ENCODE measurements at places on chromosomes 12 and 14.
A peak's percentile ranks its signal among the peaks of the same experiment; 100 is the strongest.

DNA sequence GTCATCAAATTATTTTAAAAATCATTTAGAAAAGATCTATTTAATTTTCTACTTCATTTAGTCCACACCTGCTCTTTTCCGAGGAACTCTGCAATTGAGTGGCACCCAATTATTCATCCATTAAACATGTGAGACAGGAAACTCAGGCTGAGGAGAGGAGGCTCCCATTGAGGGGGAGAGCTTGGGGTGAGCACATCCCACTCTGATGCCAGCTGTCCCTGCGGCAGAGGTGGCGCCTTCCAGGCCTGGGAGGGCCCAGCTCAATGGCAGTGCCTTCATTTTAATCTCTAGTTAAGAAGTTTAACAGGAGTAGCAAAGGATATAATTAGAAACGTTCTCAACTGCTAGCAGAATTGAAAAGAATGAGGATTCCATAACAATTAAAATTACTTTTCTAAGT, 92.0 kb downstream of the ITPR2 start:
- no peak for DNase-seq

DNA sequence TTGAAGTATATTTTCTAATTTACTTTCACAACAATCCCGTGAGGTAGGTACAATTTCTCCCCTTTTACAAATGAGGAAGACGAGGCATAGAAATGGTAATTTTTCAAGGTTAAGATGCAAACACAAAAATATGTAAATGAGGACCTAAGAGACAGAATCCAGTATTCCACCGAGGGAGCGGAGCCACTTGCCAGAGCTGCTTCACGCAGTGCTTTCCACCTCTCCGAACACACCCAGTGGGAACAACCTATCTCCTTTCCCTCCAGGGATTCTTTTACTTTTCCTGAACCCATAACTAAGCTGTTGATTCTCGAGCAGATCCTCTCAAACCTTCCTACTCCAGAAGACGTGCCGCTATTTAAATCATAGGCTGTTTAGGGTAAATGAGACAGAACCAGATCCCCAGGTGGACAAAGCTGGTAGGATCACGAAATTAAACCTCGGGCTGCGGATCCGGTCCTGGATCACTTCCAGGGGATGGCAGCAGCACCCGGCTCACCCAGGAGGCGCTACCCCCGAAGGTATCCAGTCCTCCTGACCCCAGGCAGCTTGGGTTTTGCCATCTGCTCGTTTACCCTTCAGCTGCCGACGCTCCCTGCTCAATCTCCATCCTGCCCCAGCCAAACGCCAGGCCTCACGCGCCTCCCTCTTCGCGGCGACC, 1.5 kb downstream of the DDHD1 start:
- peak; percentile 45 for DNase-seq

DNA sequence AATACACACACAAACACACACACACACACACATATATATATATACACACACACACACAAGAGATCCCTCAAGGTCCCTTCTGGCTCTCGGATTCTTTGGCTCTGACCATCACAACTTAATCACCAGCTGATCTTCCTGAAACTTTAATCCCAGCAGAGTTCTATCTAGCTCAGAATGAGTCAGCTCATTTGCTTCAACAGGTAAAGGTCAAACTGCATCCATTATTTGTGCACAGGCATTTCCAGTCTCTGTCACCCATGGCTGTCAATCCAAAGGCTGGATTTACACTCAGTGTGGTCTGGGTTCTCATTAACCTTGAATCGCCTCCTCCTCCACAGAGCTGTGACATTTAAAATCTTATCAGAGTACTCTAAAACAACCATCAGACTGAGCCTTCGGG, 113.3 kb upstream of the TMPO start:
- no peak for DNase-seq

- peak; percentile 38 for DNase-seq
Measured at GRCh38 chr14:54673193-54674045, 106.5 kb downstream of the SAMD4A start.

- peak; percentile 84 for DNase-seq
Measured at GRCh38 chr12:1083889-1084262, 92.9 kb downstream of the ERC1 start.

GRCh38 chr14:85701763-85702162, 171.8 kb downstream of the FLRT2 start:
- DNase-seq: no peak

DNA sequence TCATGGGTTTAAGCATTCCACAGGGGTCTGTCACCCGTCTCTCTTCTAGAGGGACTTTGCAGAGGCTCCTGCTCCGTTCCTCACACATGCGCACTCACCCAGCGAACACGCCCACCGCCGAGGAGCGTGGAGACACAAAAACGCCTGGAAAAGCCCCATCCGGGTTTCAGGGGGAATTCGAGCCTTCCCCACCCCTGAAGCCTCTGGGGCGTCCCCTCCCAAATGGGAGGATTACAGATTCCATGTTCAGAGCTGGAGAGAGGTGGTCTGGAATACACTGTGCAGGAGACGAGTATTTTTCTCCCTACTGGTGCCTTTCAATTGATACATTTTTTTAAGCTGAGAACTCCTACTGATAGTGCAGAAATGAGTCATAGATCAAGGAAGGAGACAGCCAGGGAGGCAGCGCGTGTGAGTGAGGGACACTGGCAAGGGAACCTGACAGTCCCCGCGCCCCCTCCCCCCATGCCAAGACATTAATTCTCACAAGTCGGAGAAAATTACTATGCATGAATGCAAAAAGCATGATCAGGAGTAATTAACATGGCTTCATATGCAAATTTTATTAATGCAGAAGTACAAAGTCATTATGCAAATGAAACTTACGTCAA, 36.9 kb downstream of the BCL11B start:
- DNase-seq: no peak

DNA sequence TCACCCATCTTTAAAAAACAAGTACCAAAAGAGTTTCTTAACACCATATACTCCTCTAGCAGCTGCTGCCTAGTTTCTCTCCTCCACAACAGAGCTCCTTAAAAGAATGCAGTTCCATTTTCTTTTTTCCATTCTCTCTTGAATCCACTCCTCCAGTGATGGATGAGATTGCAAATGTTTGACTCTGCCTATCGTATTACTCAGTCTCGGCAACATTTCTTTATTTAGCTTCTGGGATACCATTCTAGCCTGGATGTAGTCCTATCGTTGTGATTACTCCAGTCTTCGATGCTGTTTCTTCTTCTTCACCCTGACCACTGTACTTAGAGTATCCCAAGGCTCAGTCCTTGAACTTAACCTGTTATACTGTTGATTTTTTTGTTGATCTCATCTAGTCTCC, 30.8 kb downstream of the CAND1 start:
- no peak for DNase-seq

DNA sequence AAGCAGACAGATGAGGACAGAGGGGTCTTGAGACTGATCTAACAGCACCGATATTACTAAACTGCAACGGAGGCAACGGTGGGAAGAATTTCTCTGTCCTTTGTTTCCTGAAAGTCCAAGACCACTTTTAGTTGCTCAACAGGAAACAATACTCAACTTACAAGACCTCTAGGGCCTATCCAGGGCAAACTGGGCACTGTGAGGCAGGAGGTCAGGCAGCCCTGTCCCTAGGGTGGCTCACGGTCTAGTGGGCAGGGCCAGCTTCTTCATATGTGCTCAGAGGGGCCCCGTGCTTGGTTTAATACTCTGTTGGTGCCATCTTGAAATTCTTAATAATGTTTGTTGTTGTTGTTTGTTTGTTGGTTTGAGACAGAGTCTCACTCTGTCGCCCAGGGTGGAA, 14.2 kb downstream of the SSH1 start:
- no peak for DNase-seq

GRCh38 chr12:96136725-96137378, 57.3 kb upstream of the ELK3 start:
- no peak for DNase-seq

DNA sequence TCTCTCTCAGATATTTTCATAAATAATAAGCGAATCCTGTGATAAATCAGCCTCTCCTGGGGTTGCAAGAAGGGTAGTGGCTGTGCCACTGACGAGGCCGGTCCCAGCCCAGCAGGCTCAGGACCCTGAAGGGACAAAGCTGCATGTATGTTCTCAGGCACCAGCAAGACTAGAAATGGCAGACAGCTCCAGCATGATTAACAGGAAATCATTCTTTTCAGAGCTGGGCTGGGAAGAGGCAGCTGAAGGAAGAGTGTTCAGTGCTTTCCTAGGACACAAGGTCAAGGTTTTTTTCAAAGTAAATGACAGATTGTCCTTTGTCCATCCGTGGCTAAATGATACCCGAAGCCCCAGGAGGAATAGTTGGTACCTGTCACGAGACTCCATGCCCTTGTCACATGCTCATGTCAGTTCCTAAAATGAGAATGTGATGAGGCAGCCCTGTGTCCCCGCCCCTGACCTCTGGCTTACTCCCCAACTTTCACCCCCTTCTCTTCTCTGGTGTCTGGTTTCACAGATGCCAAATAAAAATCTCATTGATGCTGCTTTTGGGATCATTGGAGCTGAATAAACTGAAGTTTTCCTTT, 65.1 kb downstream of the PPP1R36 start:
- no peak for DNase-seq

DNA sequence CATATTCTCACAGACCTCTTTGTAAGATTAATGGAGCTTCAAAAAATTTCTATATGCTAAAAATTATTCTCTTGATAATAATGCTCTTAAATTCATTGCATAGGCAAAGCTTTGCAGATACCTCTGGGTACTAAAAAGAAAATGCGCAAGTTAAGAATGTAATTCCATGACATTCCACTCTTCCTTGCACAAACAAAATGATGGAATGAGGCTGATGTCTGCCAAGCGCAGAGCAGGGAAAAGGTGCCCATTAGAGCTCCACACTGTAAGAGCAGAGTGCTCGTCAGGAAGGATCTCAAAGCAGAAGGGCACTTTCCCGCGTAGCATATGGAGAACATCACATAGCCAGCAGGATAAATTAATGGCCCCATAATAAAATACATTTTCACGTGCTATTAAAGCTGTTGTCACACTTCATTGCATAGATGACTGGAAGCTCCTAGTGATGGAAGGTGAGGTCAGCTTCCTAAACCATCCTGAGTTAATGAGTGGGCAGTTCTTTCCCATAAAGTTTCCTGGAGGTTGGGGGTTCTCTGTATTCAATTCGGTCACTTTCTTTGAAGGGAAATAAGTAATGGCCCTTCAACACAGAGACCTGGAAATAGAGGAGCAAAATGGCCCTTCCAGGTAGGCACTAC, 1058.9 kb downstream of the GALC start:
- DNase-seq: no peak

DNA sequence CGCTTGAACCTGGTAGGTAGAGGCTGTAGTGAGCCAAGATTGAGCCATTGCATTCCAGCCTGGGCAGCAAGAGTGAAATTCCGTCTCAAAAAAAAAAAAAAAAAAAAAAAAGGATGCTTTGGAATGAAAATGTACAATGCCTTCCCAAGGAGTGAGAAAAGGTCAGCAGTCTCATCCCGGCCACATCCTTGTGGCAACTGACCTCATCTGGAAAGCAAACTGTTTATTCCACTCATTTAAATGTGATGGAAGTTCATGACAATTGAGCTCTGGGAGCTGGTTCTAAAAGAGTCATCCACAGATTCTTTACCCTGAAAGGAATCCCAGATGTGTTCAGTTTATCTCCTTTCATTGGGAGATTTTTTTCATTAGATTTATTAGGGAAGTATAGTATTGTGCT, 19.4 kb upstream of the LIMA1 start:
- no peak for DNase-seq

GRCh38 chr12:61987173-61987572, 273.0 kb upstream of the USP15 start:
- no peak for DNase-seq

- no peak for DNase-seq
Measured at GRCh38 chr12:120101617-120102016, 14.9 kb downstream of the RAB35 start.

GRCh38 chr14:96762650-96763049, 34.5 kb upstream of the VRK1 start:
- peak; percentile 76 for DNase-seq

- no peak for DNase-seq
Measured at GRCh38 chr14:51228890-51229289, 11.2 kb upstream of the TMX1 start.

DNA sequence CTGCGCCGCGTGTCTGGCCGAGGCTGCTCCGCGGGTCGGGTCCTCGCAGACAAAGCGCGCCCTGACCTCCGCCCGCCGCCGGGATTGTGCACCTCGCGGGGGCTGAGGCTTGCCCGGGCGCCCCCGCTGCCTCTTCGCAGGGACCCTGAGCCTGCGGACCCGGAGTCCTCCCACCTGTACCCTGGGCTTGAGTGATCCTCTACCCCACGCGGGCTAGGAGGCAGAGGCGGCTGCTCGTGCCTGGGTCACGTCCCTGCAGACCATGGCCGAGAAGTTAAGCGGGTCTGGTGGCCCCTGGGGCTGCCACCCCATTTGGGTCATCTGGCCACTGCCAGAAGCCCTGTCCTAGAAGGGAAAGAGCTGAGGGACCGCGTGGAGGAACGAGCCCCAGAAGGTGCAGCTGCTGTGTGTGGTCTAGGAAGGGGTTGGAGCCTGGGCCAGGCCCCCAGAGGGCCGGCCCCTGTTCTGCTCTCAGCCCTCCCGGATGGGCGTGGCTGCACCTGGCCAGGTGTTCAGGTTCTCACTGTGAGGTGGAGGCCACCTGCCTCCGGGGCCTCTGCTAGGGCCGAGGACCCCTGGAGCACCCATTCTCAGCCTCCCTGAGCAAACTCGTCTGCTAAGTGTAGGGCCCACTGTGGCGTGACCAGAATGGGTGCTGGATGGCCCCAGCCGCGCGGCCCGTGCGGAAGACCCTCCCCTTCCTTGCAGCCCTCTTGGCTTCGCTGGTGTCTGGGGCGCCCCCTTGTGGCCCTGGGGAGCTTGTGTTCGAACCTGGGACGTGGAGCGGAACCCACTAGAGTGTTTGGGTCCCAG, 49.6 kb downstream of the LRCOL1 start:
- peak; percentile 61 for DNase-seq

GRCh38 chr12:131606218-131606901, 104.5 kb upstream of the SFSWAP start:
- DNase-seq: no peak

All from fibroblast of pulmonary artery (primary cell).